ENCODE measurements at places on chromosomes 7 and 10. TPM values are rescaled to one million over a fixed set of nuclear protein-coding genes. Genes with fewer than 3 reads are reported as not detected.

Gene LIPJ
- polyA plus RNA-seq = 0.24 TPM

Gene MACROH2A2
- polyA plus RNA-seq = 76.7 TPM

Gene NEUROD6
- 0.12 TPM for polyA plus RNA-seq

Gene LIPF
- polyA plus RNA-seq = not detected

Gene A1CF
- polyA plus RNA-seq = 0.13 TPM

Measured in left lung (tissue), 14 donors.